Activated CD8-positive, alpha-beta memory T cell treated with anti-CD3 and anti-CD28 coated beads for 48 hours (primary cell): ENCODE measurements at places on chromosomes 12 and 14.

DNA sequence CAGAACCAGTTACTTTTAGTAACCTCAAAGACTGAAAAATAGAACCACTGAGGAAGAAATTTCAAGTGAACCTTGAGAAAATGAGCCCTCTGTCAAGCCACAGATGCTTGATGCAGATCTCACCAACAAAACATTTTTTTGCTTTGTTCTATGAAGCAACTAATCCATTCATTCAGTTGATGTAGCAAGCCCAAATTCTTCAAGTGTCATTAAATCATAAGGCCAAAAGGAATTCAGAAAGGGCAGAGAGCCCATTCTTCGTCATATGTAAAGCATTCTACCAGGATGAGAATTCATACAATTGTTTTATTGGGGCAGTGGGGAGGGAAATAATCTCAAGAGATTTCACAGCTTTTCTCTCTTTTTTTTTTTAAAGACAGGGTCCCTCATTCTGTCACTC, 218.0 kb upstream of the RGS6 start:
- no peak for DNase-seq

DNA sequence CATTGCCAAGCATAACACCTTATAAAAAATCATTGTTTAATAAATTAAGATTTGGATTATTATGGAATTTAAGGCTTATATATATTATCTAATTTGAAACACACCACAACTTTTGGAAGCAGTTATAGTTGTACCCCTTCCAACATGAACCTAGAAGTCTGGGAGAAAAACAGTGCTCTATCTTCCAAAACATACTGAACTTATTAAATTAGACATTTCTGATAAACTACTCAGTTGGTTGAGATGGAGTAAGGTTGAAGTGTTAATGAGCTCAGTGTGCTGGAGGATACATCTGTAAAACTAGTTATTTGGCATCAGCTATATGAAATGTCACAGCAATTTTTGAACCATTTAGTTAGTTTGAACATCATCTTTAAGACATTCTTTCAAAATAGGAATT, 227.4 kb downstream of the ALX1 start:
- DNase-seq = no peak

DNA sequence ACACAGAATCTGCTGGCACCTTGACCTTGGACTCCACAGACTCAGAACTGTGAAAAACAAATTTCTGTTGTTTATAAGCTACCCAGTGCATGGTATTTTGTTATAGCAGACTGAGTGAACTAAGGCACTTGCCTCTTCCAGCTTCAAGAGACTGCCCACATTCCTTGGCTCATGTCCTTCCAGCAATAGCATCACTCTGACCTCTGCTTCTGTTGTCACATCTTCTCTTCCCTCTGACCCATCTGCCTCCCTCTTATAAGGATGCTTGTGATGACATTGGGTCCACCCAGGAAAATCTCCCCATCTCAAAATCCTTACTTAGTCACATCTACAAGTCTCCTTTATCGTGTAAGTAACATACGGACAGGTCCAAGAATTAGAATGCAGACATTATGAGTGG, 200.4 kb downstream of the PIK3C2G start:
- no peak for DNase-seq

DNA sequence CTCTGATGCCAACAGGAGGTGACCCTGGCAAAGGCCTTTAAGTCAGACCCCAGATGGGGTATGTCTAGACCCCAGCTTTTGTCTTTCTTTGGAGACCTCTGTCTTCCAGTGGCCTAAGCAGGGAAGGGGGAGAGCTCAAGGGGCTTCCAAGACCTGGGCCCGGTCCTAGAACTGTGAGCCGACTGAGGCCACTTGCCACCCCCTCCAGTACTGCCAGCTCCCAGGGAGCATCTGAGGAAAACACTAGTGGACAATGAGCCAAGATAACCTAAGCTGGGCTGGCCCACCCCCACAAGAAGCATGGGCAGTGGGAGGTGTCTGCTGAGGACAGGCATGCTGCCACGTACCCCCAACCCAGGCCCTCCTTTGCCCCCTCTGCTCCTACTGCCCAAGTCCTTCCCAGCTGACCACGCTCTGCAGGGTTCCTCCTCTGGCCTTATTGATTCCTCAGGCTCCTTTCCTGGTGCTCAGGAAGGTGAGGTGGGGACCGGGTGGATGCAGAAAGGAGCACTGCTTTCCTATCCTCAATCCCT, 21.1 kb downstream of the VDR start:
- no peak for DNase-seq

GRCh38 chr12:92950011-92950410, 20.9 kb upstream of the EEA1 start:
- DNase-seq = no peak

- DNase-seq = no peak
Measured at GRCh38 chr14:54083549-54084239, 127.1 kb upstream of the BMP4 start.

DNA sequence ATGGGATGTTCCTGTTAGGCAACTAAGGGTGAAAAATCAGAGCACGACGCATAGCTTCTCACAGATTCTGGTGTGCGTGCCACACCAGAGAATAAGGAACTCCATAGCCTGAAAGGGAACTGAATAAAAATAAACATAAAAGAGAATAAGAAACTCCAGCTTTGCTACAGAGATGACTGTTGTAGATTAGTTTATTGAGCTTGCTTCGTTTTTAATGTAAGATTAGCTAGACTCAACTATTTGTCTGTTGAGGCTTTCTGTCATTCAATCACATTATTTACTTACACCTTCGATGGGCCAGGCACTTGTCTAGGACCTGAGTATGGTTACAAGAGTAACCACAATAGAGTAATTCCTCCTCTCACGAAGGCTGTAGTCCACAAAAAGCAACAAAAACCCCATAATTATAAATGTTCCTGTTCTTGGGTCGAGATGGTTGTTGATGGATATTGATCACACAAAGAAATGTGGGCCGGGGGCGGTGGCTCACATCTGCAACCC, 807 bp upstream of the ZCCHC8 start:
- DNase-seq = no peak

DNA sequence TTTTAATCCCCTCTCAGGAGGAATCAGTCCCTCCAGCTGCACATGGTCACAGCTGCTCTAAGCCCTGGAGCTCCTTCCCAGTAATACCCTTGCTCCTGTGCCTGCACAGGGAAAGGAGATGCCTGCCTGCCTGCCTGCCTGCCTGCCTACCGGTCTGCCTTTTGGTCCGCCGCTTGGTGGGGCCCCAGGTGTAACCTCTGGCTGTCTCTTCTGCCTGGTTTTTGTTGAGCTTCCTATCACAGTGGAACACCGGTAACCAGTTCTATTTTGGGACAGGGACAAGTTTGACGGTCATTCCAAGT, 99.8 kb downstream of the DAD1 start:
- DNase-seq = no peak

- no peak for DNase-seq
Measured at GRCh38 chr12:67026487-67027246, 242.5 kb upstream of the CAND1 start.

DNA sequence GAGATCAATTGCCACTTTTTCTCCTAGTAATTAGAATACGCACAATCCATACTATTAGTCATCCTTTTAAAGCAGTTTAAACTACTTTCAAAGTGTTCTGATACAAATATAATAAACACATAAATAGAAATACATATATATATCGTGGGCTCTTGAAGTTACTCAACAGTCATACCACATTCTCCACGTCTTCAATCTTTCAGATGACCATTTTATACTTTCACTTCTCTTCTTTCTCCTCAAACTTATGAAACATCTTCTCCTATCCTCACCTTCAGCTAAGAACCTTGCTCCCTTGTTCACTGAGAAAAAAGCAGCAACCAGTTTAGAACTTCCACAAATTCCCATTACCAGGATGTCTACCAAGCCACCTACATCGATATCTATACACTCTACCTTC, 19.2 kb downstream of the CEP290 start:
- DNase-seq = no peak

- no peak for DNase-seq
Measured at GRCh38 chr12:124201248-124201647, 93.6 kb upstream of the RFLNA start.

- no peak for DNase-seq
Measured at GRCh38 chr12:101746661-101747060, 7.4 kb upstream of the SYCP3 start.

GRCh38 chr14:64950889-64951288, 8.3 kb upstream of the GPX2 start:
- DNase-seq = no peak

DNA sequence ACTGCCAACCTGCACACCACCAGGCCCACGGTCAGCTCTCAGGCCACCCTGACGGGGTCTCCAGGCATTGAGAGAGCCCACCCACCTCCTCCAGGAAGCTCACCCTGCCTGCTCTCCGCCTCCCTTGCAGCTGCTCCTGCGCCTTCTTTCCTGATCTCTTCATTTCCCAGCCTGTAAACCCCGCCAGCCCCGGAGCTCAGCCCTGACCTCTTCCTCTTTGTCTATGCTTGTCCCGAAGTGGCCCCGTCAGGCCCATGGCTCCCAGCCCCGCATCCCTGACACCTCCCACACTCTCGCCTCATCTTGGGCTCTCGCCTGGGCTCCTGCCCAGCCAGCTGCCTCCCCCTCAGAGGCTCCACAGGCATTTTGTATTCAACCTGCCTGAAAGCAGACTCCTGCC, 139.3 kb downstream of the CALM1 start:
- DNase-seq = no peak

DNA sequence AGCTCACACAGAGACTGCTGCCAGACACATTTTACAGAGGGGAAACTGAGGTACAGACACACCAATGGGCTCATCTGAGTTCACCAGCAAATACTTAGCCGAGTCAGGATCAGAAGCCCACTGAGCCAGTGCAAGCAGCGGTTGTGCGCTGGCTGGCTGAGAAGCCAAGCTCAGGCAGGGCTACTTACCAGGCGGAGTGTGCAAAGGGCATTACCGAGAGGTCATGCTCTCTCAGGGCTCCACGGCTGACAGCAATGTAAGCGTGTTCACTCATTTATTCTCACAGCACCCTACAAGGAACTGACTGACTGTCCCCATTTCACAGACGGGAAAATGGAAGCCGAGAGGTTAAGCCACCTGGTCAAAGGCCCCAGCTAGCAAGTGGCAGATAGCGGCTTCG, 63.7 kb downstream of the RFLNA start:
- no peak for DNase-seq

DNA sequence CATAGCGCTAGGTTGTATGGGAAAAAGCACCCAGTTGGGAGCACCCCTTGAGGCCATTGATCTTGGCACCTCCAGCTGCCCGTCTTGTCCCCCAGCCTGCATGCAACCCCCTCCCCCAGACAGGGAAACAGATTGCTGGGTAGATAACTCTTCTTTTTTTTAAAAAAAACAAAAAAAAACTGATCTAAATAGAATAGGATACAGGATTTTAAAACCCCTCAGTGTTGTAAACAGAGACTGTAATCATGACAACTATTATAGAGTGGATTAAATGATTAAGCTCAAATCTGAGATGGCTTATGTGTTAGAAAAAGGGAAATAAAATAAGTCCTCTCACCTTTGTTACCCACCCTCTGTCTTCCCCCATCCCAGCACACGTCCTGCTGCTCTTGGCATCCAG, 48.9 kb downstream of the MAX start:
- DNase-seq = no peak

DNA sequence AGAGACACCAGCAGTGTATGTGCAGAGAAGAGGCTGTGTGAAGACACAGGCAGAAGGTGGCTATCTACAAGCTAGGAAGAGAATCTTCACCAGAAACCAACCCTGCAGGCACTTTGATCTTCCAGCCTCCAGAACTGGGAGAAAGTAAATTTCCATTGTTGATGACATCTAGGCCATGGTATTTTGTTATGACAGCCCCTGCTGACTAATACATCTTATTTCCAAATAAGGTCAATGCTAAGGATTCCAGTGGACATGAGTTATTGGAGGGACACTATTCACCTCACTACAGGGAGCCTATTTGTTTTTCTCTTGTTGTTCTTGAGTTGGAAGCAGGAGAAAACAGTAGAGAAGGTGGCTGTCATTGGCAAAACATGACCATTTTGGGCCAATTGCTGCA, 88.5 kb upstream of the RIN3 start:
- no peak for DNase-seq

DNA sequence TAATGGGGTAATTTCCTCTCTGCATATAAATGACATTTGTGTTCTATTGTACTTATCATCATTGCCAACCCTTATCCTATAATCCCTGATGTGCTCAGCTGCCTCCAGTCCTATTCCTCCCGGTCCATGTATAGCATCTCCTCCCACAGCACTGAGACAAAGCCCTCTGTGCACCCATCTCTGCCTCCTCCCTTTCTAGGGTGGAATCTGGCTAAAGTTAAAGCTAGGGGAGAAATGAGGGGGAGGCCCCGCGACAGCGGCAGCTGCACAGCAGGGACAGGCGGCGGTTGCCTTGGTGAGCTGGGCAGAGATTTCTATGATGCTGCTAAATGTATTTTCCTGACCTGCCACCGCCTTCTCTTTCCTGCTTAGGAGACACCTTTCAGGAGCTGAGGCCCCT, 12.8 kb upstream of the ZDHHC22 start:
- no peak for DNase-seq

DNA sequence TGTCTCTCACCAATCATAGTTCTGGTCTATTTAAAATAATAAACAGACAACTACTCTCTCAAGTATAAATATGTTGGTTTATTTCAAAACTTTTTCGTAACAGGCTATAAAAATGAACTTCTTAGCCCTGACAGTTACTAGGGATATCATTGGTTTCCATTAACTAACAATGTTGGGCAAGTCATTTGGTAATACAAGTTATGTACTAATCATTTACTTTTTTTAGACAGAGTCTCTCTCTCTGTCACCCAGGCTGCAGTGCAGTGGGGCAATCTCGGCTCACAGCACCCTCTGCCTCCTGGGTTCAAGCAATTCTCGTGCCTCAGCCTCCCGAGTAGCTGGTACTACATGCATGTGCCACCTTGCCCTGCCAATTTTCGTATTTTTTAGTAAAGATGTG, 14.6 kb upstream of the KANSL2 start:
- DNase-seq = no peak

GRCh38 chr12:52860102-52860823, 11.5 kb upstream of the KRT78 start:
- no peak for DNase-seq

DNA sequence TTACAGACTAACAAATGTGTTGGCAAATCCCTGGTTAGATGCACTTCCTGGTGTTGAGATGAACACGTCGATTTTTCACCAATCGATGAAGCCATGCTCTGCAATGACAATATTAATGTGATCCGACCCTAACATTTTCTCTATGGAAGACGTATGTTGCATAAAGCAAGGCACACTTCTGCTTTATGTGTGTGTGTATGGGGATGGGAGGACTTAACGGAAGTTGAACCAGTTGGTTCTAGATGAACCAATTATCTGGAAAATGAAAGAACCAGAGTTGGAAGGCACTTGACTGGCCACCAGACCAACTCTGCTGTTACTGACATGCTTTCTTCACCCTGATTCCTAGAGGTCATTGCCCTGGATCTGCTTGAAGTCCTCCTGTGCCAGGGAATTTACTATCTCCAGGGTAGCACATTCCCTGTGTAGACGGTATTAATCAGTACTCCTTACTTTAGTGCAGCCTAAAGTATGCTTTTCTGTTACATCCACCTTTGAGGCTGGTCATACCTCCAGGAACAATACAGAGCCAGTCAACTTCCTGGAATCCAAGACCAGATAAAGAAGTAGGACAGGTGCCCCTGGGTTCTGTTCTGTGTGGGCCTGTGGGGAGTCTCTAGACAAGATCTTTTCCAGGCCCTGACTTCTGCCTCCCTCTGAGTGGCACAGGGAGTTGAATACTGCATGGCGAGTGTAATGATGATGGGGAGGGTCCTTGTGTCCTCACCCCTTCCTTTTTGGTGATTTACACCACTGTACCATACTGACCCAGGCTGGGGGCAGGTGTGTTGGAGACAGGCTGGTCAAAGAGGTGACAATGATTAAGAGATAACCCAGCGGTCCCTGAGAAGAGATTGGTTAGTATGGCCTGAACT, 4.1 kb downstream of the SDR39U1 start:
- no peak for DNase-seq

- DNase-seq = no peak
Measured at GRCh38 chr14:61479746-61480502, 158.5 kb downstream of the PRKCH start.
